ENCODE measurements at places on chromosomes 7 and 10.

DNA sequence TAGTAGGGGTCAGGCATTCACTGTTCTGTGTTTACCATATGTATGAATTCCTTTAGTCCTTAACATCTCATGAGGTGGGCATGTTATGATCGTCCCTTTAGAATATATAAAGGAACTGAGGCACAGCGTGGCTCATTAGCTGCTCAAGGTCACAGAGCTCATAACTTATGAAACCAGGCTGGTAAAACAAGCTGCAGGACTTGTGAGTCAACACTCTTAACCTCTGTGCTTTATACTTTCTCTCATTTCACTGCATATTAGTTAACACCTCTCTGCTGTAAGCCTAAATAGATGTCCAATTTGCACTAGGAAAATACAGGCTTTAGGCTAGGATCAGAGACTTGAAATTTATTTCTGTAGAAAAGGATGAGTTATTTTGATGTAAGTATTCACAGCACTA is 180.3 kb upstream of the HDAC9 start:
- no peak for DNase-seq

- DNase-seq = no peak
These were observed 739.6 kb upstream of the GALNT17 start for GRCh38 chr7:70392256-70392876.

- DNase-seq = no peak
These were observed 537.1 kb upstream of the FOXK1 start for GRCh38 chr7:4144811-4145510.

DNA sequence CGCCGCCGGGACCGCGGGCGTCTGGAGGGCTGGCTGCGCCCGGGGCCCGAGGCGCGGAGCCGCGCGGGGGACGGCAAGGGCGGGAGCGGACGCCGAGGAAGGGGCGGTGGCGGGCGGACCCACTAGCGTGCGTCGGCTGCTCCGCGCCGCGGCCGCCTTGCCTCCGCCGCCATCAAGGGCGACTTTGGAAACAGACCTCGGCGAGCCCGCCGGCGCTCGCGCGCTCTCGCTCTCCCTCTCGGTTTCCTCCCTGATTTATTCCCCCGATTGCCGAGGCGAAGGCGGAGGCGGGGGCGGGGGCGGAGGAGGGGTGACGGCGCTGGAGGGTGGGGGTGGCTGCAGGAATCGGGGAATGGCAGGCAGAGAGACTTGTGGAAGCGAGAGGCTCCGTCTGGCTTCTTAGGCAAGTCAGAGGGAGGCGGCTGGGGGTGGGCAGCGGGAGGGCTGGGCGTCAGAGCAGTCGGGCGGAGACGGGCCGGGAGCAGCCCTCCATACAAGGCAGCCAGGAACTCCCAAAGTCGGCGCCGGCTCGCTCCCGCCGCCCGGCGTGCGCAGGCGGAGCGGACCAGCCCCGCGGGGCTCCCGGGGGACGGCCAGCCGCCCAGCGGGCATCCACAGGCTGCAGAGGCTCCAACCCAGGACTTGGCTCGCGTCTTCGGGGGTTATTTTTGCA is at the start of gene CACNA2D1:
Gene CACNA2D1 (minus strand): TSS at position 231 of the 673 bp plus-strand sequence.
- DNase-seq = no peak

- DNase-seq = no peak
These were observed 28.9 kb downstream of the CNPY1 start for GRCh38 chr7:155517452-155517851.

DNA sequence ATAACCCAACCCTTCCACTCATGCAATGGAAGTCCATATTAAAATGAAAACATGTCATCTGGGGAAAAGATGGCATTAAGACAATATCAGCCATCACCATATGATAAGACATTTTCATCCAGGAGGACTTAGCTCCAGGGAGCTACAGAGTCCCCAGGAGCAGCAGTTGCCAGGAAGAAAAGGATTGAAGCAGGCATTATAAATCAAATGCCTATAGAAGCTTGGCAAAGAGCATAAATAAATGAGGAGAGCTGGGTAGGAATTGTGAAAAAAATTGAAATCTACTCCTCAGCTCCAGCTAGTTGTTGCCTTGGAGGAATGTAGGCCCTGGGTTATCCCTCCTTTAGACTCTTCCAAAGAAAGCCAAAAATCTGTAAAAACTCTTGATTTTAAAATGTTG is 42.5 kb downstream of the FAM13C start:
- DNase-seq = no peak

- DNase-seq = no peak
These were observed 15.2 kb upstream of the KAZALD1 start for GRCh38 chr10:101046332-101047238.

GRCh38 chr7:32506266-32507054 is 11.2 kb downstream of the AVL9 start:
- DNase-seq = peak; percentile 45

GRCh38 chr7:132399367-132399766 is 176.9 kb downstream of the PLXNA4 start:
- DNase-seq = no peak

GRCh38 chr7:4841007-4841784 is 20.6 kb downstream of the PAPOLB start:
- no peak for DNase-seq
